ENCODE measurements at places on chromosomes 6 and 20.

GRCh38 chr6:43127877-43128276, 43.2 kb upstream of the SRF start:
- no peak for DNase-seq

DNA sequence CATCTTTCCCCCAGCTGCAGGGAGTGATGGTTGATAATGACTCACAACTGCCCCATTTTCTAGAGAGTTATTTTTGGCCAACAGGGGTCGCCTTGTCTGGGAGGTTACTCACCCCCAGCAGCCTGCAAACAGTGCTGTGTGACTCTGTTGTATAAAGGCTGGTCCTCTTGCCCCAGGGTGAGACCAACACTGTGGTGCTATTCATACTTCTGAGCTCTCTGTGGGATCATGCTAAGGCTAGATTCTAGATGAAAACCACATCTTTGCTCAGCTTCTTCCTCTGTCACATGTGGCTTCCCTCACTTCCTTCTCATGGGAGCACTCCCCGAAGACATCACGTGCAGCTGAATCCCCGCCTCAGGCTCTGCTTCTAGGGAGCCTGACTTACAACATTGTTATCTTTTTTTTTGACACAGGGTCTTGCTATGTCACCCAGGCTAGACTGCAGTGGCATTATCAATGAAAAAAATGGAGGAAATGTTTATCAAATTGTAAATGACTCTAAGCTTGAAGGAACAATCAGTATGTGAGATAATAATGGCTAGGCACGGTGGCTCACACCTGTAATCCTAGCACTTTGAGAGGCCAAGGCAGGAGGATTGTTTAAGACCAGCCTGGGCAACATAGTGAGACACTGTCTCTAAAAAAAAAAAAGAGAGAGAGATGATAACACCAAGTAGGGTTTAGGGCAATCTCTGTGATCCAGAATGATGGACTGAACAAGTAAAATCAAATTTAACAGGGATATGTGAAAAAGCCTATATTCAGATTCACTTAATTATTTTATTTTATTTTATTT, 55.7 kb upstream of the SLC23A2 start:
- DNase-seq = peak; percentile 45

DNA sequence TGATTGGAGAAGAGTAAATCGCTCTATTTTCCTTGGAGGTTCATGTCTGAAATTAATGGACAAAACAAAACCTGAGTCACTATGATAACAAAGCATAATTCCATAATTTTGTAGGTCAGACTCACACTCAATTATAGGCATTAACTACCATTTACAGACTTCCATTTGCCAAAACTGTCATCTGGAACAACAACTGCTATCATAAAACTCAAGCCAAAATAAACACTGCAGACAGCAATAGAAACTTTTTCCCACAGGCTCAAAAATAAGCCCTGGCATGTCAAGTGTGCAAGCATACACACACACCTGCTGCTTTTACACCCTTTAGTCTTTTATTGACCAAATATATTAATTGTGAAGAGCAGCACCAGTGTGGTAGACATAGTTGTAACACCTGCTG, 7.1 kb downstream of the MRPS10 start:
- no peak for DNase-seq

- DNase-seq = no peak
These were observed 258.5 kb downstream of the KIF16B start for GRCh38 chr20:16314748-16315159.

GRCh38 chr6:128847431-128848210, 35.3 kb upstream of the LAMA2 start:
- DNase-seq = no peak

GRCh38 chr6:137370871-137371633, 123.1 kb downstream of the OLIG3 start:
- DNase-seq = no peak

- DNase-seq = no peak
These were observed 12.1 kb downstream of the SSR1 start for GRCh38 chr6:7300926-7301325.

DNA sequence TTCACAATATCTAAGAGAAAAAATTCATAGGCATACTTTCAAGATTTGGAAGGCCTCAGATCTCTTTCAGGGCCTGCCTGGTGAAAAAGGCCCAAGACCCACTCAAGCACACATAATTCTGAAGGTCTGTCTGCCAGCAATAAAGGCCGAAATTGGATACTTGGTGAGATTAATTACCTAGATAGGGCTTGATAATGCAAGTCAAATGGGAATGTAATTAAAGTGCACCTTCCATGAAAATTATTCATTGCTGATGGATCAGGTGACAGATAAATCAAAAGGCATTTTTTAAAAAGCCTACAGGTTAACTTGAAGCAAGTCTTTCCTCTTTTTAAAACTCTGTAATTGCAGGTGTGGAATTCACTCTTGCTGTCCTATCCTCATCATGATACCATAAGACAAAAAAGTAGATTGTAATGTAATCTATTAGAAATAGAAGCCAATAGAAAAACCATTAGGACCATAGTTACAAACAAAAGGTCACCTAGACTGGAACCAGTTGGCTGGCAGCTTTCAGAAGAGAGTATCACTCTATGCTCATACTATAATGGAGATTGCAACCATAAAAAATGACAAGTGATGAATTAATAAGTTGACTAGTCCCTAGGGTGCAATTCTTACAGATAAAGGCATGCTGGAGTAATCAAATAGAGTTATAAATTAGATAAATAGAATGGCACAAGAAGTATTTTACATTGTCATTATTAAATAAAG, 77.3 kb downstream of the EPHA7 start:
- DNase-seq = no peak

DNA sequence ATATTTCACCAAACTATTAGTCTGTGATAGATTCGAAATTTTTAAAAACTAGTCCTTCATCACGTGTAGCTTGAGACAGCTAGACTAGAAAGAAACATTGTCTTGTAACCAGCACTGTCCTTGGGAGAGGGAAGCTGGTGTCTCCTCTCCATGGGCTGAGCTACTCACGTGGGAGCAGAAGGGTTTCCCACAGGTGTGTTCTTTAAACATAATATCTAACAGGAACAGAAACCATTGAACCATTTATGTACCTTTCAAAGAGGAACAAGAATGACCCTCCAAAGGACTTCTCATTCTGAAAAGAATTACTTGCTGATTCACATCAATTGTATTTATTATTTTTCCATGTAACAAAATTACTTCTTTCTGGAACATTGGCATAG, 72.4 kb upstream of the SYNJ2 start:
- DNase-seq = no peak

GRCh38 chr6:25411316-25411950, 132.3 kb downstream of the CARMIL1 start:
- DNase-seq = no peak

Measured in hepatic stellate cell (primary cell).